ENCODE measurements at places on chromosomes 3 and 15.

- DNase-seq: no peak
Measured at GRCh38 chr15:35810007-35810406, 264.0 kb upstream of the DPH6 start.

GRCh38 chr3:197554196-197554561 lies 1.6 kb downstream of the BDH1 start:
- no peak for DNase-seq

DNA sequence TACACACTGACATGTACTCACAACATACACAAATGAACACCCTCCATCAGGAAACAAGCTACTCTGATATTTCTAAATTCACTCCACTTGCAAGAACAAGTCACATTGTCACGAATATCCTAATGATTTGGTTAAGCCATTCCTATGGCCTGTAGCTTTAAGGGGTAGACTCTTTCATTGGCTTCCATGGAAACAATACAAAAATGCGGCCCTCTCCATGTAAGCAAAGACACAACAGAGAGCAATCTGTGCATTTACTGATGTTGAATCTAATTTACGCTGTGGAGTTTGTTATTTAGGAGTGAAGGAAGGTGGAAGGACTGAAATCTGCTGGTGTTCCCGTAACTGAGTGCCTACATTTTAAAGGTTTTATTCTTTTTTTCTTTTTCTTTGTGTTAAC lies 114.5 kb downstream of the FMN1 start:
- DNase-seq: no peak

DNA sequence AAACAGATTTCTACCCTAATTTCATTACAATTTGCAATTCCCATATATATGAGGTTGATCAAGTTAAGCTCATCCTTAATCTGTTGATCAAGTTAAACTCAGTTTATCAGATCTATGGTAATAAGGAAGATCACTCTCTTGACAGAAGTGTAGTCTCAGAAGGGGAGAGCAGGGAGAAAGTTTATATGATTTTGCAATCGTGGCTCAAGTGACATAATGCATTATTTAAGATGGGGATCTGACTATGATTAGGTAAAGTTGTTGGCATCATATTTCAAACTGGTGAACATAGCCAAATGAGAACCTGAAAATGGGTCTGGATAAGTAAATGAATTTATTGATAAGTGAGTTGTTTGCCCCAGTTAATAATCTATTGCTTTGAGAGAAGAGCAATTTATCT lies 995.3 kb downstream of the OTOL1 start:
- peak; percentile 24 for DNase-seq

GRCh38 chr3:11610044-11610671 lies 33.6 kb downstream of the VGLL4 start:
- DNase-seq: no peak

DNA sequence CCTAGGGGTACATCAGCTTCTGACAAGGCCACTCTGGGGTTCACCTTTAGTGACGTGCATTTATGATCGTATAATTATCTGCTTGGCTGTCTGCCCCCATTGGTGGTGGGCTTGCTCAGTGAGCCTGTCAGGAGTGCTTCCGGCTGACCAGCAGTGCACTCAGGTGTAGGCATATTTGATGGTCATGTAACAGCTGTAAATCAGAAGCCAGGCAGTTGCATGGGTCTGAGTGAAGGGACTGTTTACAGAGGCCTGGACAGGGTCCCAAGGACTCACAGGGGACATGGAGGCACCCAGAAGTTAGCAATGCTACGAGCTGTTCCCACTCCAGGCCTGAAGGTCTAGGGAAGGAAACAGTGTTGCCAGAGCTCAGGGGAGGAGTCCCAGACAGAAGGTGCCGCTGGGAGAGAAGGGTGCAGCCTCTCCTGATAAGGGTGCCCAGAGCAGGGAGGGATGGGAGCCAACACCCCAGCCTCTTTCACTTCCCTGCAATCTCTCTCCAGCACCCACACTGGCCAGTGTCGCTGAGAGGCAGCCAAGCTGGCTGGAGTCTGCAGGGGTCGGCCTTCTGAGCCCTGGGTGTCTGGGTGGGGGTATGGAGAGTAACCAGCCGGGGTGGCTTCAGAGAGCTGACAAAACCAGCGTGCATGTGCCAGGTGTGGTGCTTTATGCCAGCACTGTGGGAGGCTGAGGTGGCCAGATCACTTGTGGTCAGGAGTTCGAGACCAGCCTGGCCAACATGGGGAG lies 61.3 kb upstream of the PRR23E start:
- DNase-seq: no peak

DNA sequence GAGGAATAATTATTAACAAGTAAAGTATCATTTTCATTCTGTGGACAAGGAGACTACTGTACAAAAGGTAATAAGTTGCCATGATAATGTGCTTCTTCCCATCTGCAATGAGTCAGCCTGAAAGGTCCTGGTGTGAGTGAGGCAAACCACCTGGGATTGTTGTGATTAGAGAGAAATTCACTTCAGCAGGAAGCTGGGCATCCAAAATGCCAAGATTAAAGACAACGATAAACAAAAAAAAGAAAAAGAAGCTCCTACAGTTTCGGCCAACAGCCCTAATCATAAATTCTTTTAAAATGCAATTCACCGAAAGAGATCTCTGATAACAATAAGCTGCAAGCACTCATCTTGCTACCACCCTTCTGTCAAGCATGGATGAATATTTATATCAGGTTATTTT lies 507.8 kb downstream of the TUSC7 start:
- DNase-seq: no peak

DNA sequence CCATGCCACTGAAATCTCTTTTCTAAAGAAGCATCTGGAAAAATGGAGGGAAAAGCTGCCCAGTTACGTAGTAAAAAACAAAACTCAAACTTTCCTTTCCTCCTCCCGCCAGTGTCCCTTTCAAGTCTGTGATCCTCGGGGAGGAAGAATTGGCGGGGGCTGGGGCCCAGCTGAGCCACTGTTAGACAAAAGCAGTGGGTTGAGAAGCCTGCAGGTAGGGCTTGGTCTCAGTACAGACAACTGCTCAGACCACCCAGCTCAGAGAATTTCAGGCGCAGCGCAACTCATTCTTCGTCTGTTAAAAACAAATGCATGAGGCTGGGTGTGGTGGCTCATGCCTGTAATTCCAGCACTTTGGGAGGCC lies 117.1 kb downstream of the MYLK start:
- DNase-seq: no peak

DNA sequence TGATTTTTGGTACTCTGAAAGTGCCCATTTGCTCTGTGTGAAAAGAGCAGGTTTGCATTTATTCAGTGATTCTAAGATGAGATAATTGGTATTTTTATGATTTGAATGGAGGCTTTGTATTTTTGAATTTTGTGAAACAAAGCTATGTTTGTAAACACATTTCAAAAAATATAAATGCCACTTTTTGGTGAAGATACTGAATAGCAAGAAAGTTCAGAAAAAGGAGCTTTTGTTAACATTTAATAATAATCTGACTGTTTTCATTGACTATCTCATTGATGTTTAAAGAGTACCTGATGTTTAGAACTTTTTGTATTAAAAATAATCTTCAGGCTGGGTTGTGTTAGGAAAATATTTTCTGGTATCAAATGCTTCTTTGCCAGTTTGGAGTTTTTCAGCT lies 23.7 kb downstream of the TCF12 start:
- DNase-seq: no peak

- DNase-seq: no peak
Measured at GRCh38 chr3:133926736-133927539, 31.3 kb upstream of the RAB6B start.

DNA sequence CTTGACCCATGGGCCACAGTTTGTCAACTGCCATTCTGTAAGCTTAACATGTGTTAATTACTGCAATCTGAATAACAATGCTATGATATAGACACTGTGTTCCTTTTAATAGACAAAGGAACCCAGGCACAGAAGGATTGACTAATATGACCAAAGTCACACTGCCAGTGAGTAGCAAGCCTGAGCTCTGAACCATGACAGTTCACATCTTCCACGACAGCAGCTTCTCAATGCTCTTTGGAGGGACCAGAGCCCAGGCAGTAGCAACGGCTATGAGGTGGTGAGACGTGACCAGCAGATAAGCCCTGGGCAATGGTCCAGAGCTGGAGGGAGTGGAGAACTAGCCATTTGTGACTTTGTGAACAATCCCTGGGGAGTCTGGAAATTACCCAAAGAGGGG lies 19.4 kb downstream of the CA12 start:
- DNase-seq: no peak

DNA sequence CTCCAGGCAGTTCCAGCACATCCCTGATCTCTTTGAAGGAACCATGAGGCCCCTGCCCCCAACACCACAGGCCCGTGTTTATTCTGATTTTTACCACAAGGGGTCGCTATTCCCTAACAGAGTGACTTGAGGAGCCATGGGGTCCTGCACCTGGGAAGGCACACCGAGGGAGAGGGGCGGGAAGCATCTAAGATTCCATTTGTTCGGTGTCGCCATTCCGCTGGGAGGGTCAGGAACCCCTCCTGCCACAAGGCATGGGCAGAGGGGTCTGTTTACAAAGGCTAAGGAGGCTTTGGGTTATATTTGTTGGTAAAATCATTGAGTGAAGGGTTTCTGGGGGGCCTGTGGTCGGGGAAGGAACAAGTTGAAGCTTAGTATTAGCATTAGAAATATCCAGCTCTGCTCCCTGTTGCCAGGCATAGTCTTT lies 77.1 kb downstream of the WDR76 start:
- DNase-seq: peak; percentile 33

DNA sequence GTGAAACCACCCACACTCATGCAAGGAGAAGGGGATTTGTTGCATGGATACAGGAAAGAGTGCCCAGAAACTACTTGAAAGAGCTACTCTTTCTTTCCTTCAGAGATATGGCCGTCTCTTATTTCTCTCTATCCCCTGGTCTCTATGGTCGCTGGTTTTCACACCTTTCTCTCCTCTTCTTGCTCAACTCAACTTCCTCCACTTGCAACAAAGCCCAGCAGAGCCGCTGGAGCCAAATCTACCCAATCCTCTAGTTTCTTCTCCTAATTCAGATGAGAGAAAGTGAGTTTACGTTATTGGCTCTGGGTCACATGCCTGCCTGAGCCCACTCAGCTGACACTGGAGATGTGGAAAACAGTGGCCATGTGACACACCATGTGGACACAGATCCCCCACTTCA lies 215.2 kb downstream of the OSBPL10 start:
- DNase-seq: no peak

GRCh38 chr3:195582947-195583346 lies 793 bp downstream of the APOD start:
- no peak for DNase-seq

DNA sequence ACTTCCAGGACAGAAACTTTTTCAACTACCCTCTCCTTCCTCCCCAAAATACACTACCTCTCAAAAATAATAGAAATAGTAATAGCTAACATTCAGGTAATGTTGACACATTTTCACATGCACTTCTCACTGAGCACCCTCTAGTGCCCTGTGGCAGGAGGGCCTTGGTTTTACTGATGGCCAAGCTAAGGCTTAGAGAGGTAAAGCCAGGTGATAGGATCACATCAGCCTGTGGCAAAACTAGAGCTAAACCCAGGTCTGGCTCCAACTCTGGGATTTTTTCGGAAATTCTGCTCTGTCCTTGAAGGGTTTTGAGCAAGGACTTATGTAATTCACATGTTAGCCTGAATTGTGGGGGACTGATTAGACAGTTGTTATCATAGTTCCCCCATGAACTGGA lies 922 bp upstream of the TAMM41 start:
- no peak for DNase-seq

GRCh38 chr3:67415511-67415910 lies 238.9 kb downstream of the SUCLG2 start:
- no peak for DNase-seq

DNA sequence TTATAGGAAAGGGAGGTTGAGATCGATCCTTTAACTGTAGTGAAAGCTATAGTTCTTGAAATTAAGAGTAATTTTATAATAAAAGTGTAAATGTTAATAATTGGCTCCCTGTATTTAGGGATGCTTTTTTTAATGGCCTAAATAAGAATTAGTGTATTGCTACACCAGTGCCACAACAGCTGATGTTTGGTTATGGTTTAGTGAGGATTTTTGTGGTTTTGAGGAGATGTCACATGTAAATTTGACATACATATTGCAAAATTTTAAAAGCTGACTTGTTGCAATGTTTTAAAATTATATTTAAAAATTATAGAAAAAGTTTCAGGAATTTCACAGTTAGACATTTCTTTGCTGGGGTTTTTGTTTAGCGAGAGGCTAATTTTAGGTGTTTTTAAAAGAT lies 3.9 kb downstream of the TSC22D2 start:
- DNase-seq: no peak

DNA sequence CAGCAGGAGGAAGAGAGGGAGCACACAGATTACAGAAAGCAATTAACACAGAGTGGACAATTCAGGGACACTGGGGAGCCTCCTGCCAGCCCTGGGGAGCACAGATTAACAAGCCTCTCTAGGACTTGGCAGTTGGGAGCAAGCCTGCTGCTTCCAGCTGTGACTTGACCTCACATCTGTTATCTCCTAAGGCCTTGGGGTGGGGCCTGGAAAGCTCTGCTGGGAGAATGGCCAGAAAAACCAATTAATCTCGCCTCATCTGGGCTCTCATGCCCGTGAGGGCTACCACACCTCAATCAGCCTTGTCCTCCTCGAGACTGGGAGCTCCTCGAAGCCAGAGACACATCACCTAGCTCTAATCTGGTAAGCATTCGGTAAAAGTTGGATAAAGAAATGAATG lies 39.1 kb downstream of the SEMA5B start:
- no peak for DNase-seq

DNA sequence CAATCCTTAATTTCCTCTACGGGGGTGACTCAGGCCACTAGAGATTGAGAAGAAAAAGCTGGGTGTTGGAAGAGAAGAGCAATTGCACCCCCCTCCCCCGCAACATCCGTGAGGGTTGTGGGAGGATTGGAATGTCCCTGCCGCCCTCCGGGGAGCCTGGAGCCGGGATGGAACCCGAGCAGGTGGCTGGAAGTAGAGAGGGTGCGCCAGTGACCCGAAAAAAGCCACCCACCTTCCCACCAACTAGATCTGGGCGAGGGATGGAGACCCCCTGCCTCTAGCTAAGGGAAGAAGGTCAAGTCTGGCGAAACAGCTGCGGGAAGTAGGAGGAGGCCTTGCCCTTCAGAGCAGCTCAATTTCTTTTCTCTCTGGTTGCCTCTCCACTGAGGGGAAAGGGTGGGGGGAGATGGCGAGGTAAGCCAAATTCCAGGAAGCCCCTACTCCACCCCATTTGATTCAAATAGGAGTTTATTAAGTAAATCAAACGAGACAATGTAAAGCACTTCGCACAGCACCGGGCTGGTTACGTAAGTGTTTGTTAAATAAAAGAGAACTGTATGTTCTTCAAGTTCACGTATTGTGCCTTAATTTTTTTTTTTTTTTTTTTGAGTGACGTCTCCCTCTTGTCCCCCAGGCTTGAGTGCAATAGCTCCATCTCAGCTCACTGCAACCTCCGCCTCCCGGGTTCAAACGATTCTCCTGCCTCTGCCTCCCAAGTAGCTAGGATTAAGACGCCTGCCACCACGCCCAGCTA lies 1.1 kb upstream of the WWTR1 start:
- DNase-seq: no peak

Data from HS-27A (cell line).